PC-9 (cell line): ENCODE measurements at places on chromosomes 1 and 21. TPM values are rescaled to one million over a fixed set of nuclear protein-coding genes. Genes with fewer than 3 reads are reported as not detected.

GRCh38 chr1:23422941-23423340, 1.6 kb downstream of the TCEA3 start:
- DNase-seq = no peak

DNASE2B gene
- not detected in 2 replicates for total RNA-seq

TAS1R1 gene
- not detected in 2 replicates for total RNA-seq

SPRR1A gene
- total RNA-seq = not detected in 2 replicates
